ENCODE measurements at places on chromosomes 2 and 18.

- no peak for DNase-seq
These were observed 10.3 kb downstream of the SNED1 start for GRCh38 chr2:241008711-241009121.

DNA sequence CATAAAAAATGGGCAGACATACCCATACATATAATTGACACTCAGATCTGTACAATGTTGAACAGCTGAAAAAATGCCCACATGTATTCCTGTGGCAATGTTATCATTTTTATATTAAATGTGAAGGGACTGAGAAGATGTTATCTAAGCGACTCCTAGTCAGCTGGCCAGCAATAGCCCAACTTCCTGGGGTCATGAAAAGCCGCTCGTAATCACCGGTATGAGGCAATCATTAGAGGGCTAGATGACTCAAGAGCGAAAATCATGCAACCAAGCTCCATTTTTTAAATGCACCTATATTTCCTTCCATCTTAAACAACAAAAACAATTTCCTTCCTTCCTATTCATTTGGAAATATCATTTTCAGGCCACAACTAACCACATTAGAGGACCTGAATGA is 274.6 kb upstream of the CCDC68 start:
- no peak for DNase-seq

DNA sequence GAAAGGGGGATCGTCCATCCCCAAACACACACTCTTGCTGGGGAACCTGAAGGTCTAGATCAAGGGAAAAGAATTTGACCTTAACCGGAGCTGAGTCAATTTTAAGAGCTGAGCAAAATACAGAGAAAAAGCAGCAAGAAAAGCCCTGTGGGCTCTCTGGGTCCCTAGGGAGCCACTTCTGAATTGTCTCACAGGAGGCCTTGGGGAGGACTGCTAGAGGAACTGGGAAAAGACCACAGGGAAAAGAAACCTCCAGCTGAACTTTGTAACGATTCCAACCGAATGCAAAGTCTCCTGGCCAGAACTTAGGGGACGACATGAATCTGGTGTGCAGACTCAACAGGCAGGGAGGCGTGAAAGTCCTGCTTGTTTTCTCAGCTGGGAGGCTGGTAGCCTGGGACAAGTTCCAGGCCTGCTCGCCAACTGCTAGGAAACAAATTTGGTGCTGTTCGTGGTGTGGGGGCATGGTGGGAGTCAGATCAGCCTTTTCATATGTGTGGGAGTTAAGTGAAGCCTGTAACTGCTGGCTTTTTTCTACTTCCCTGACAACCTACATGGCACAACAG is 644.6 kb upstream of the CNTNAP5 start:
- DNase-seq: no peak

DNA sequence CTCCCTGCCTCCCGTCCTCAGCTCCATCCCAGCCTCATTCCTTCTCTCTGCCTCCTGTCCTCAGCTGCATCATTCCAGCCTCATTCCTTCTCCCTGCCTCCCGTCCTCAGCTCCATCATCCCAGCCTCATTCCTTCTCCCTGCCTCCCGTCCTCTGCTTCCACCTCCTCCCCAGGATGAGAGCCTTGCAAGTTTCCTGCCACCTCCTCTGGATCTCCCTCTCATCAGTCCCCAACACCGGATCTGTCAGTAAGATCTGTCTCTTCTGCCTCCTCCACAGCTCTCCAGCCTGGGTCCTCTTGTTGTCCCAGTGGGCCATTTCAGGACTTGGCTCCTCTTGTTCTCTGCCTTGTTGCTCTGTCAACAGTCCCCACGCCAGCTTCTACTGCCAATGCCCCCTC is 130.9 kb downstream of the NDUFA10 start:
- no peak for DNase-seq

- no peak for DNase-seq
These were observed 43.0 kb downstream of the WDSUB1 start for GRCh38 chr2:159243529-159243928.

DNA sequence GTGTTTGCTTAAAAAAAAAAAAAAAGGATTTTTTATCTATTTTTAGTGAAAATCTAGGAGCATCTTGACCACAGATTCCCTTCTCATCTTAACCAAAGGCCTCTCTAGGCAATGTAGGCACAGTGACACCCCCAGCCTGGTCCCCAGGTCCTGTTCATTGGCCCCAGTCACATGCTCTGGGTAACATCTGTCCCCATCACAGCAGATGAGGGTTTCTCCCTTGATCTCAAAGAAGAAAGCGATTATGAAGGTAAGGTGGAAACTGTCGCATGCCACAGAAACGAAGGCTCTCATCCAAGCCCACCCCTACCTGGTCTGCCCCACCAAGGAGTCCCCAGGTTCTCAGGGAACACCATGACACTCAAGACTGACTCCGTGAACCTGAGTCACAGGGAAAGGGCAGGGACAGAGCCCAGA is 4.7 kb downstream of the HS6ST1 start:
- no peak for DNase-seq

- no peak for DNase-seq
These were observed 38.4 kb downstream of the METAP1D start for GRCh38 chr2:172038121-172038520.

DNA sequence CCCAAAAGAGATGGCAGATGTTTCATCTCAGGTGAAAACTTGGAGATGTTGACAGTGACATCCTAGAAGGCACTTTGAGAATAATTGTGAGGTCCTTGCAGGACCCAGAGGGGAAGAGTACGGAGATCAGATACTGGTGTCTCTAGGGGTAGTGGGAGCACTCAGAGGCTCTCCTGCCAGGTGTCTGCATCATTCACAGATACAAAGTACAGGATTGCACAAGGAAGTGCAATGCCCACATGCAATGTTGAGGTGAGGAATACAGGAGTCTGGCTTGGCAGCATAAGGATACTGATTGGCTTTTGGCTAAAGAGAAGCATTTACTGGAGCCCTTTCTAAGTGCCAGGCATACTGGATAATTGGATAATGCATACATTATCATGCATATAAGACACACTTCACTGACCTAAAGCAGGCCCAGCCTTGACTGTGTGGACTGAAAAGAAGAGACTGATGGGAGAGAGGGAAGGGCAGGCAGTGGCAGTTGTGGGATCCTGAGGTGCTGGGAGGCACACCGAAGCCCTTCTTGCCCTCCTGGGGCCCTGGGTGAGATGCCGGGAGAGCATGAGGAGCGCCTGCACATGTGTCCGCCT is 31.0 kb upstream of the NCKAP5 start:
- no peak for DNase-seq

GRCh38 chr2:54894467-54894866 is 155.8 kb downstream of the RTN4 start:
- no peak for DNase-seq

DNA sequence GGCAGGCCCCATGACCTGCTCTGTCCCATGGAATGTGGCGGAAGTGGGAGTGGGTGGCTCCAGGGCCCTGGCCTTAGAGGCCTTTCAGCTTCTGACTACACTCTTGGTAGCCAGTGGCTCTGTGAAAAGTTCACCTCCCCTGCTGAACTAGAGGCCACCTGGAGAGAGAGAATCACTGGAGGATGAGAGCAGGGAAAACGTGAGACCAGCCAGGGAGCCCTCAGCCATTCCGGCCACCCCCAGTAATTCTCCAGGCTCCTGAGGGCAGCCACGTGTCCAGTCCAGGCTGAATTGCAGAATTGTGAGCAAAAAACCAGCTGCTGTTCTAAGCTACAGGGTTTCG is 10.5 kb downstream of the COLEC12 start:
- DNase-seq: no peak

DNA sequence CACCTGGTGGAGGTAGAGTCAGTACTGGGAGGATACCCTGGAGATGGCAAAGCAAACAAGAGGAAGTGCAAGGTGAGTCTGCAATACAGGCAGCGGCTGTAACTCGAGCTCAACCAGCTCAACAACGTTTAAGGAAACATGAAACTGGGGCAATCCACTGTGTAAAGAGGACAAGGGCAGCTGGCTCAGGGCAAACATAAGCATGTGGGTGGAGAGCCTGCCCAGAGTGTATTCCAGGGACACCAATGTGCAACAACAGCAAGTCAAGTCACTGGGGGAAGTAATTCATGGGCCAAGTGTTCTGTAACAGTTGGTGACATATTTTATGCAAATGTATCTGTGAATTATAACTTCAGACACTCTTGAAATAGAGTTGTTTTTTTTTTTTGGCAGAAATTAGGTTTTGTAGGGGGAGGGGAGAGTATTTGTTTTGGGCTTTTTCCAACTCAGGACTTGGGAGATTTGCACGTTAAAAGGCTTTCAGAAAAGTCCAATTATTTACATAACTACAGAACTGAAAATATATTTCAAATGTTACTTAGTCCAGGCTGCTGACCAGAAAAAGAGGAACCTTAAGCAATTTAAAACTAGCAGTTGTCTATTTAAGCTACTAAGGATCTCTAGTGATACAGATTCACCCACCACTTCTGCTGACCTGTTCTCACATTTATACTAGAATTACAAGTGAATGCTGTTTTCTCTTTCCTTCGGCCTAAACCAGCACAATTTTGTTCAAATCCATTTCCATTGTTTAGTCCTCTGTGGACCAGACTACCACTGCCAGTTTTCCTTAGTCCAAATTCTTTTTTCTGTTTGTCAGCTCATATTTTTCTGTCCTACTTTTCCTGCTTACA is 18.6 kb downstream of the NRXN1 start:
- DNase-seq: no peak

- DNase-seq: no peak
These were observed 305.4 kb downstream of the AFF3 start for GRCh38 chr2:99836690-99837605.

DNA sequence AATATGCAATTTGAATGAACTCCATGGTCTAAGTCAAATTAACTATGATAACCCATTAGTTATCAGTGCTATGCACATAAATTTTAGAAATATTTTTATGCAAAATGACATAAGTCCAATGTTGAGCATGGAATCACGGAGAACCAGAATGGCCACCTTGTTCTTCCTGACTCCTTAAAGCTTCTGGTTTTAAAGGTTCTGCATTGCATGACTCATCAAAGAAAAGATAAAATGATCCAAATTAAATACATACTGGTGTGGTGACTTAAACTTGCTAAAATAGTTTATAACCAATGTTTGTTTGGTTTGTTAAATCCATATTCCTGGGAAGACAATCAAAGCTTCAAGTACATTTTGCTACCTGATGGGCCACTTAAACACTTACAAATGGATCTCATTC is 1146.9 kb upstream of the NRXN1 start:
- no peak for DNase-seq

DNA sequence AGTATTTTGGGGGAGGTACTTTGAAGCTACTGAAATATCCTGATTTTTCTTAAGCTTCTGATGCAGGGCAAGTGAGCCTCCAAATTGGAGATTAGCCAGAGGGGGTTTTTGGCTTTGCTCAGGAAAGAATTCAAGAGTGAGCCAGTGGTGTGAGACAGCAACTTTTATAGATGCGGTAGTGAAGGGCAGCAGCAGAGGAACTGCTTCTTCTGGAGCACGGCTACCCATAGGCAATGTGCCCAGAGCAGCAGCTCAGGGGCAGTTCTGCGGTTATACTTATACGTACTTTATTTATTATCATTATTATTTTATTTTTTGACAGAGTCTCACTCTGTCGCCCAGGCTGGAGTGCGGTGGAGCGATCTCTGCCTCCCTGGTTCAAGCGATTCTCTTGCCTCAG is 19.8 kb upstream of the NT5DC4 start:
- no peak for DNase-seq

- no peak for DNase-seq
These were observed 26.9 kb upstream of the DARS1 start for GRCh38 chr2:136012315-136012714.

DNA sequence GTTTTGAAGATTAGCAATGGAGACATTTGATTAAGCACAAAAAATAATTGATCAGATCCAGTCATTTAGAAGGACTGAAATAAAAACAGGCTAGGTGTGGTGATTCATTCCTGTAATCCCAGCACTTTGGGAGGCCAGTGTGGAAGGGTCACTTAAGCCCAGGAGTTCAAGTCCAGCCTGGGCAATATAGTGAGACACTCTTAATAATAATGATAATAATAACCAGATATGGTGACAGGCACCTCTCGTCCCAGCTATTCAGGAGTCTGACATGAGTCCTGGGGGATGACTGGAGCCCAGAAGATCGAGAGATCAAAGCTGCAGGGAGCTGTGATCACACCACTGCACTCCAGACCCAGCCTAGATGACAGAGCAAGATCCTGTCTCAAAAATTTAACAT is 3.5 kb upstream of the FN1 start:
- no peak for DNase-seq

- no peak for DNase-seq
These were observed 3.6 kb upstream of the DLX2 start for GRCh38 chr2:172106108-172106961.

- DNase-seq: no peak
These were observed 321.9 kb upstream of the RAB12 start for GRCh38 chr18:8287196-8287885.

- DNase-seq: no peak
These were observed 540.0 kb upstream of the ZEB2 start for GRCh38 chr2:145059914-145060313.

- DNase-seq: peak; percentile 6
These were observed 431 bp downstream of the FAM98A start for GRCh38 chr2:33598561-33599174.

- DNase-seq: no peak
These were observed 514.0 kb upstream of the CDH2 start for GRCh38 chr18:28690836-28691495.

DNA sequence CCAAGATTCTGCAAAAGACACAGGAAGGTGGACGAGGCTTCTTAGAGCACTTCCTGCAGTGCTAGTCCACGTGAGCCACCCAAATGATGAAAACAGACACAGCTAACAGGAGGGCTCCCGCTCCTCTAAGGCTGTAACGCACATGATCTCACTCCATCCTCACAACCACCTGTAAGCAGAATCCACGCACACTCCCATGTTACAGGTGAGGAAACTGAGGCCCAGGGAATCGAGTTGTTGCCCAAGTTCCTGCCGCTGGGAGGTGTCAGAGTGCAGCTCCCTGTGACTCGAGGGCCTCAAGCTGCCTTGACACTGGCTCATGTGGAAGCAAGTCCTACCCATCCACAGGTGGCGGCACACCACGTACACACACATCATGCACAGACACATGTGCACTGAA is 4.4 kb downstream of the DNMT3A start:
- no peak for DNase-seq

- no peak for DNase-seq
These were observed 14.4 kb upstream of the SMIM21 start for GRCh38 chr18:75441896-75442295.

GRCh38 chr18:63237881-63238692 is 81.5 kb downstream of the BCL2 start:
- DNase-seq: no peak

GRCh38 chr2:68715353-68716041 is 19.1 kb upstream of the ARHGAP25 start:
- DNase-seq: no peak

GRCh38 chr2:101124643-101125366 is 26.4 kb downstream of the TBC1D8 start:
- no peak for DNase-seq

DNA sequence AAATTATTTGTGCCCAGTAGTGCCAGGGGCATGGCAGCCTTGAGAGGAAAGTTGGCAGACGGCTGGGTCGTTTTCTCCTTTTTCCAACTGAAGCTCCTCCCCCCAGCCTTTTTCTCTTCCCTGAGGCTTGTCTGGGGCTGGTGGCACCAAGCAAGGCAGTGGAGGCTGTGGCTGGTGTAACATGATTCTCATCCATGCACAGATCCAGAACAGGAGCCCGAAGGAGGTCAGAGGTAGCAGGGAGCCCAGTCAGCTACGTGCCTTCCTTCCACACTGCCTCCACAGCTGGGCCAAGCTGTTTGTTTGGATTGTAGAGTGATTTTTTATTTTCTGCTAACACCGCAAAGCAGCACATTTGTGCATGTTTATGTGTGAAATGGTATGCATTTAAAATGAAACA is 170.3 kb upstream of the MGAT5 start:
- DNase-seq: no peak

- DNase-seq: no peak
These were observed 57.7 kb downstream of the CCDC93 start for GRCh38 chr2:117956036-117956796.

GRCh38 chr2:151021747-151022452 is 239.8 kb downstream of the RBM43 start:
- DNase-seq: no peak
